Adipocyte (in vitro differentiated cells): ENCODE measurements at places on chromosomes 7 and 10.
A peak's percentile ranks its signal among the peaks of the same experiment; 100 is the strongest.

- no peak for DNase-seq
These were observed 2.0 kb upstream of the TNS3 start for GRCh38 chr7:47583739-47584535.

- DNase-seq = peak; percentile 5
These were observed 22.2 kb downstream of the CDNF start for GRCh38 chr10:14815681-14816080.

GRCh38 chr7:143359771-143360353, 2.7 kb downstream of the FAM131B start:
- DNase-seq = no peak

DNA sequence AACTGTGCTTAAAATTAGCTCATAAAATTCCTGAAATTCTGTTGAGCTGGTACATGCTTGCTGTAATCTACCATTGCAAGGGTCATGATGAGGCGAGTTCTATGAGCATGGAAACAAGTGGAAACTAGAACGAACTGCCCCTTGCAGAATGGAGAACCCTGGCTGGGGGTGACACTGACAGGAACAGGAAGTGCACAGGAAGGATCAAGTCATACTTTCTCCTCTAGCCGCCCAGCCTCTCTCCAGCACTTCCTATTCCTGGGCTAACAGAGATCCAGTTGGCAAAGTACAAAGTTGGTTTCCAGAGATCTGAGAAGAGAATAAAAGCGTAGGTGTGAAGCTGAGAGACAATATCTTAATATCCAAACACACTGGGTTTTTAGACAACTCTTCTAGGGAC, 414.2 kb upstream of the PODXL start:
- no peak for DNase-seq

- DNase-seq = no peak
These were observed 498 bp upstream of the ST7 start for GRCh38 chr7:116952635-116953371.

GRCh38 chr7:3196629-3197400, 104.2 kb upstream of the SDK1 start:
- no peak for DNase-seq

DNA sequence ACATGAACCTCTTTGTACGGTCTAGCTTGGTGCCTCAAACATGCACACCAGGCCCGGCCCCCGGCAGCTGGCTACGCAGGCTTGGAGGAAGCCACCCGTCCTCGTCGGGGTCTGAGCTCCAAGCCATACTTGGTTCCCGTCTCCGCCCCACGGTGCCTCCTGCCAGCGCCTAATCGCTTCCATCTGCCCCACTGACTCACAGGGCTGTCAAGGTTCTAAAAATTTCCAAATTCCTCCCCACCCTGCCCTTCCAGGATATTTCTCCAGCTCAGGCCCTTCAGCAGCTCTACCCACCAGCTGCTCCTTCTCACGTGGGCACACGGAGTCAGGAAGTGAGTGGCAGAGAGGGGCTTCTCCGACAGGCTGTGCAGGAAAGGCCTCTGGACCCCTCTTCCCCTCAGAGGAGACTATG, 38.8 kb downstream of the TMEM270 start:
- DNase-seq = peak; percentile 97

DNA sequence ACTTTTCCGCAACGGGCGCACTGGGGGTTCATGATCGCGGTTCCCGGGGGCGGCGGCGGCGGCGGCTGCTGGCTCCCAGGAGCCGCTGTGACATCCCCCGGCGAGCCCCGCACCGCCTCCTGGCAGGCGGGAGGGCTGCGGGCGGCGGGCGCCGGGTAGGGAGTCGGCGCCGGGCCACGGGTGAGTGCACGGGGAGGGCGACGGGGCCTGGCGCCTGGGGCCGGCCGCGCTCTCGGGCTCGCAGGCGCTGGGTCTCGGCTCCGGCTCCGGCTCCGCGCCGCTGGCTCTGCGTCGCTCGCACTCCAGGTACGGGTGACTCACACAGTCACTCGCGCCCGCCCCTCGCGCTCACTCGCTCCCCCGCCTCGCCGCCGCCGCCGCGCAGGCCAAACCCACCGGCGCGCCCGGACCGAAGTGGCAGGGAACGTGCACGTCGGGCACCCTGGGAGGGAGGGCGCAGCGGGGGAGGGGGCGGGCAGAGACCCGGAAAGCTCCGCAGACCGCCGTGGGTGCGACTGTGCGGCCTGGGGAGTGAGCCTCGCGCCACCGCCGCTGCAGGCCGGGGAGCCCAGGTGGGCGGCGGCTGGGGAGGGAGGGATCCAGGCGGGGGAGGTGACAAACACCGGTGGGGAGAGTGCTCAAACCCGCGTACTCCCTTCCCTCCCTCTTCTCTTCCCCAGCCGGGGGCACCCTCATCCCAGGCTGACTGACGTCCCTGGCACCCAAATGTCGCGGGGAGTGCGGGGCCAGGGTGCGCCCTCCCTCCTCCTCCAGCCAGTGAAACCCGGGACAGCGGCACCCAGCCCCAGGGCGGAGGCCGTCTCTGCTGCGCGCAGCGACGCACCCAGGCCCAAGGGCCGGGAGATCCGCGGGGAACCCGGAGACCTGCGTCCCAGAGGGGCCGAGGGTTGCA, 276.9 kb upstream of the NEBL start:
- DNase-seq = peak; percentile 33

DNA sequence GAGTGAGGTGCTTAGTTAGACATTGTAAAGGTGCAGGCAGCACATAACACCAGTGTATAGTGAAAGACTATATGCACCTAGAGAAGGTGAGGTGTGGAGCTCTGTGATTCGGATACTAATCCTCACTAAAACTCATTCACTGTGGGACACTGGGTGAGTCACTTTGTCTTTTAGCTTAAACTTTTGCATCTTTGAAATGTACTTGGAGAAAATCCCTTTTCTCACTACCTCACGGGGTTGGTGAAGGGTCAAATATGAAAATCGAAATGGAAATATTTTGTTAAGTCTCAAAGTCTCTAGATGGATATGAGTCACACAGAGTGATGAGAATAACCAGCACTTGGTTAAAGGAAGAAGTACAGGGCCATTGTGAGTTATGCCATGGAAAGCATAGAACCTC, 38.0 kb downstream of the MDFIC start:
- DNase-seq = peak; percentile 48

DNA sequence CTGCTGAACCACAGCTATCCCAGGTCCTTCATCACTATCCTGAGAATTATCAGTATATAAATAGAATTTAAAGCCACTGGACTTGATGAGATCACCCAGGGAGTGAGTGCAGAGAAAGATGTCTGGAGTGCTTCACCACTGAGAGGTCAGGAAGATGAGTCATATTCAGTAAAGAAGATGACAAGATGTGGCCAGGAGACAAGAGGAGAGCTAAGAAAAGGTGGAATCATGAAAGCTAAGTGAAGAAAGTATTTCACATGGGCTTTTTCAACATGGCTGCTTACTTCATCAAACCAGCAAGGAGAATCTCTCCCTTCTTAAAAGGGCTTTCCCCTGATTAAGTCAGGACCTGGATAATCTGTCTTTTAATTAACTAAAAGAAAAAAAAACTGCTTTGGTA, 9.1 kb upstream of the PRKAR2B start:
- peak; percentile 52 for DNase-seq

DNA sequence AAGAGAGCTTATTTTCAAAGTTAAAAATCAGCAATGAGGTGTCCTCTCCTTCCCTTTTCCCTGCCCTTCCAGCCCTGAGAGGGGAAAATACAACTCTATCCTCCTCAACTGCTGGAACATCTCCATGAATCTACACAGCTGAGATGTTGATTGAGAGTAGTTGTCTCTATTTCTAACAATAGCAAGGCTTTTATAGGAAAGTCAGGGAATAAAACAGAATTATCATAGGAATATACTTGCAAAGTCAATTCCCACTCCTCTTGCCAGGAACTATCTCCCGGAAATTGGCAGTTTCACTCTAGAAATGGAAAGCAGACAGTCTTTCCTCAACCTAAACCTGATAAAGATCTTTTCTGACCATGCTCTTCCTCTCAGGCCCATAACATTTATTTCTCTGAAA, 8.8 kb downstream of the HGF start:
- DNase-seq = no peak

DNA sequence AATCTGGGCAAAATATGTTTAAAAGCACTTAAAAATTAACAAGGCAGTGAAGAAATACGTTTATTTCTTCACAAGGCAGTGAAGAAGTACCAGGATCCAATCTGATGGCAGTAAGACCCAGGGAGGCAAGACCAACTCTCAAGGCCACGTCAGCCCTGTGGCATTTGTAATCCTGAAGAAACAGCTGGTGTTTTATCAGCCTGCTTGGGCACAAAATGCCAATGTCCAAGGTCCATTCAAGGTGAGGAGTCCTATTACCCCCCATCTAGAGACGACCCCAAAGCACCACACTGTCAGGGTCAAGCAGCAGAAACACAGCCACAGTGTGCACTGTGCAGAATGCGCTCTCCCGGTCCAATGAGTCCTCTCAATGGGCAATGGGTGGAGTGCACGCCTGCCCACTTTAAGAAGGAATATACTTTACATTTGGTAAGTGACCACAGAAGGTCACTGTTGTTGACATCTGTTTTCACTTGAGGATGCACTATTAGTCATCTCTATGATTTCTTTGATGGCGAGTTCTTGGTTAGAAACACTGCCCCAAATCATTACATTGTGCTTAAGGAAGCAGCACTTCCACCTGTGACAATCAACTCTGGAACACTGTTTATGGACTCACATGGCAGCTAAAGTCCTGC, 12.8 kb downstream of the CPXM2 start:
- DNase-seq = peak; percentile 61

- peak; percentile 32 for DNase-seq
These were observed 136.2 kb downstream of the PRPF18 start for GRCh38 chr10:13722747-13723653.

- peak; percentile 92 for DNase-seq
These were observed 4.4 kb downstream of the PSPH start for GRCh38 chr7:56046721-56047445.

GRCh38 chr10:79436850-79437103, 8.6 kb downstream of the ZCCHC24 start:
- DNase-seq = no peak

GRCh38 chr10:69385454-69386350, 31.0 kb downstream of the TACR2 start:
- no peak for DNase-seq

- DNase-seq = peak; percentile 76
These were observed 51.1 kb downstream of the CPEB3 start for GRCh38 chr10:92239600-92240288.

DNA sequence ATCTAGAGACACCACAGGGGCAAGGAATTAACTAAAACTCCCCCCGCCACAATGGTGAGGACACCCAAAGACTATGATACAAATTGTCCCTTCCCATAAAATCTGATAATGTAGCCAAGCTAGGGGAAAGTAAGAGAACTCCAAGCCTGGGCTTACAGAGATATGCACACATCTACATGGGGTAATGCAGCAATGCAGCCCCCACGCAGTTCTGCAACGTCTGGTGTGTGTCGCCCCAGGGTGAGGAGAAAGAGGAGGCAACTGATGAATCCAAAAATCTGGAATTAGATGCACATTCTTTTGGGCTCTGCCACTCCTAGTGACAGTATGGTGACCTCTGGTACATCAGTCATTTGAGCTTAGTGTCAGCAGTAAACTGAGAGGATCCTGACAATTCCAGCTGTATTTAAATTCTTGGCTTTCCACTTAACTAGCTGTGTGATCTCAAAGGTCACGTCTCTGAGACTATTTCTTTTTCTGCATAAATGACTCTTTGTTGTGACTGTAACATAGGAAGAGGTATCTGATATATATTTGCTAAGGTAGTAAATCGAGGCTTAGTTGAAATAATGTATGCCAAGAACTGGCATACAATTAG, 51.5 kb downstream of the PIP4K2A start:
- DNase-seq = no peak

DNA sequence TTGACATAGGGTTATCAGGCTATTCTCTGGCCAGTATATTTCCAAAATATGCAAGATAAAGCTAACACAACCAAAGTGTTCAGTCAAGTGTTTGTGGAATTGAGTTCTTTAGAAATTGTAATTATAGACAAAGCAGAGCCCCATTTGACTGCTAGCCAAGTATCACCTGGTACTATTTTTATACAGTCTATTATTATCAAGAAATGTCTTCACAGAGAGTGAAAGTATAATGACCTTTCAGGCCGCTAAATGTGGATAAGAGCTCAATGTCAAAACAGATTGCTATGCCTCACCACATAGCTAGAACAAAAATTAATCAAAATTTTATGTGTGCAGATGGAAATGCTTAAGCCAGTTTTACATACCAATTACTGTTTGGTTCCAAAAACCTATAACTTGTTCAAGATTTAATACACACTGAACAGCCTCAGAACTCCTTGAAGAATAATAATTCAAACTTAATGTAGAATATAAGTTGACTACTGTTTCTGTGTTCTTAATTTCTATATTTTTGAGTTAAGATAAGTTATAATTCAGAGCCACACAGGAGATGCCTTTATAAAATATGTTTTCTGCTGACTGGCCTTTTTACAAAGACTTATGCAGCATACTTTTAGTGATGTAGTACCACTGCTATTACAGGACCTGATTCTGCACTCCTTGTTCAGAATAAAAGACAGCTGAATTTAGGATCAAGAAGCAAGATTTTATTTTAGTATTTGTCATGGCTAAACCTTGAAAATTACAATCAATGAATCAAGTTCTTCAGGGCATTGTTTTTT, 31.0 kb downstream of the PRPS1L1 start:
- no peak for DNase-seq

GRCh38 chr7:87709258-87709657, 81.1 kb downstream of the RUNDC3B start:
- no peak for DNase-seq

DNA sequence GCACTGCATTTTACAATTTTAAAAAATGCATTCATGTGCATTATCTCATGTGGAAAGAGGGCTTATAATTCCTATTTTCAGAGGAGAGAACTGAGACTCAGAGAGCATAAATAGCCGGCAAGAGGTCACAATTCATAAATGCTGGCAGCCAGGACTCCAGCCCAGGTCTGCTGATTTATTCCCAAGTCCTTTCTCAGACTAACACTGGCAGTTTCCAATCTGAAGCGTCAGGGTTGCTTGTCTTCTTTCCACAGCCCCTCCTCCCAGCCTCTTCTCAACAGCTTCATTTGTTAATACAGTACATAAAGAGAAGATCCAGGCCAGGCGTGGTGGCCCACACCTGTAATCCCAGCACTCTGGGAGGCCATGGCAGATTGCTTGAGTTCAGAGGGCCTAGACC, 108.9 kb downstream of the PARD3 start:
- DNase-seq = no peak

DNA sequence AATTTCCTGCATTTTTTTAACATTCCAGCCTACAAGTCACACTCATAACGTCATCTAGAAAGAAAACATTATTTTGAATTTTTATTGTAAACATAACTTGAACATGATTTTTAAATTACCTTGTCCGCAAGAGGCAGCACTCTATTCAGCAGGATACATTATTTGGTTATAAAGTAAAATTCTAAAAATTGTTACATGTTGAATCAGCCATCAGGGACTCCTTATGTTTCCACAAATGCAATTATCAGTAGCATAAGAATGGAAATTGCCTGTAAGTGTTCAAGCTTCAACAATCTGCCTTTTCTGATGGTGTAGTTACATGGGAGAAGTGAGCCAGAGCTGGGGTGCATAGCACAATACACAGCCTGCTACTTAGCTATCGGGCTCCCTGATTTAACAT, 97.5 kb downstream of the ZNF365 start:
- peak; percentile 63 for DNase-seq
